ENCODE measurements at places on chromosomes 6 and 20. TPM values are rescaled to one million over a fixed set of nuclear protein-coding genes. Genes with fewer than 3 reads are reported as not detected.

PRICKLE4 gene
- total RNA-seq, result 6.2 TPM

HLA-DQA2 gene
- total RNA-seq, result not detected

ADGB gene
- total RNA-seq, result not detected

FABP7 gene
- total RNA-seq, result not detected

OOEP gene
- not detected for total RNA-seq

BHLHE23 gene
- total RNA-seq, result not detected

TSHZ2 gene
- 0.98 TPM for total RNA-seq

BFSP1 gene
- total RNA-seq, result 3.3 TPM

TAGAP gene
- not detected for total RNA-seq

VSTM2L gene
- total RNA-seq, result 0.29 TPM

TSPO2 gene
- not detected for total RNA-seq

NDUFAF4 gene
- total RNA-seq, result 9.8 TPM

UST gene
- total RNA-seq, result under 0.01 TPM

MLIP gene
- 18.7 TPM for total RNA-seq

SNAI1 gene
- total RNA-seq, result 6.5 TPM

C20orf202 gene
- total RNA-seq, result 0.33 TPM

STK4 gene
- 24.5 TPM for total RNA-seq

EFCAB8 gene
- total RNA-seq, result under 0.01 TPM

EDN3 gene
- not detected for total RNA-seq

SLC4A11 gene
- total RNA-seq, result 4.9 TPM

IL17F gene
- not detected for total RNA-seq

SLPI gene
- not detected for total RNA-seq

SOBP gene
- 3.9 TPM for total RNA-seq

SIRPB2 gene
- total RNA-seq, result 4.2 TPM

METTL24 gene
- total RNA-seq, result not detected

GATA5 gene
- total RNA-seq, result not detected

TPBG gene
- 16.3 TPM for total RNA-seq

PPP1R14C gene
- total RNA-seq, result not detected

HLA-DRB1 gene
- 0.10 TPM for total RNA-seq

TBC1D22B gene
- total RNA-seq, result 12.5 TPM

TSBP1 gene
- total RNA-seq, result not detected

PNPLA1 gene
- total RNA-seq, result not detected

CDH4 gene
- total RNA-seq, result 1.6 TPM

RFX6 gene
- total RNA-seq, result not detected

PACRG gene
- not detected for total RNA-seq

GSTA2 gene
- total RNA-seq, result not detected

IRAK1BP1 gene
- total RNA-seq, result 3.9 TPM

ARFGEF2 gene
- 57.0 TPM for total RNA-seq

RBPJL gene
- not detected for total RNA-seq

GOPC gene
- total RNA-seq, result 24.8 TPM

RNF39 gene
- total RNA-seq, result not detected

WFDC5 gene
- not detected for total RNA-seq

CD109 gene
- 77.2 TPM for total RNA-seq

PRDM1 gene
- 7.7 TPM for total RNA-seq

CRISP3 gene
- not detected for total RNA-seq

ANGPT4 gene
- total RNA-seq, result not detected

IP6K3 gene
- total RNA-seq, result not detected

TRMT6 gene
- 6.3 TPM for total RNA-seq
